ENCODE measurements at places on chromosomes 11 and 22.

DNA sequence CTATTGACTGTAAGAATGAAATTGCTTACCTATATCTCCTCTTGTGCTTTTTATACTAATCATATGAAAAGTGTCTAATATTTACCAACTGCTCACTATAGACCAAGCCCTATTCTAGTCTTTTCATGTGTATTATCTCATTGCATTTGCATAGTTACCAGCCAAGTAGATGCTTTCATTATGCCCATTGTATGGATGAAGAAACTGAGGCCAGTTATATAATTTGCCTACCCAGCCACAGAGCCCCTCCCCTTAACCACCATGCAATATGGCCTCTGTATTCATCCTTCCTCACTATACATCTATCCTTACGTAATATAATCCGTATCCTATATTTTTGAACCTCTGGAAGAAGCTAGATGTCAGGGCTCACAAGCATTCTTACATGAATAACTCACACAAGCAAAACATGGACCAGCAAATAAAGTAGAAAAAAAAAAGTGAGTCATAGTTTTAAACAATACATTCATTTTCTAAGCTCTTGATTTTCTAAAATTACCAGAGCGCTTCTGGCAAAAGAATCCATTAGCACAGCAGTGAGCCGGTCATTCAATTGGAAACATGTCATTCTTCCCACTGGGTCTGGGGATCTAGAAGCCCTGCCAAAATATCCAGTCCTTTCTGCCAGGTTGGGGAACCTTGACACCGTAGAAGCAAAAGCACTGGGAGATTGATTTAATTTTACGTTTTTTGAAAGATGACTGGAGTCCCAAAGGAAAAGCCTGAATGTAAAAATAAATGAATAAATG, 80.0 kb downstream of the C11orf91 start:
- no peak for DNase-seq

- DNase-seq, result no peak
Measured at GRCh38 chr22:49833340-49834007, 5.8 kb upstream of the BRD1 start.

DNA sequence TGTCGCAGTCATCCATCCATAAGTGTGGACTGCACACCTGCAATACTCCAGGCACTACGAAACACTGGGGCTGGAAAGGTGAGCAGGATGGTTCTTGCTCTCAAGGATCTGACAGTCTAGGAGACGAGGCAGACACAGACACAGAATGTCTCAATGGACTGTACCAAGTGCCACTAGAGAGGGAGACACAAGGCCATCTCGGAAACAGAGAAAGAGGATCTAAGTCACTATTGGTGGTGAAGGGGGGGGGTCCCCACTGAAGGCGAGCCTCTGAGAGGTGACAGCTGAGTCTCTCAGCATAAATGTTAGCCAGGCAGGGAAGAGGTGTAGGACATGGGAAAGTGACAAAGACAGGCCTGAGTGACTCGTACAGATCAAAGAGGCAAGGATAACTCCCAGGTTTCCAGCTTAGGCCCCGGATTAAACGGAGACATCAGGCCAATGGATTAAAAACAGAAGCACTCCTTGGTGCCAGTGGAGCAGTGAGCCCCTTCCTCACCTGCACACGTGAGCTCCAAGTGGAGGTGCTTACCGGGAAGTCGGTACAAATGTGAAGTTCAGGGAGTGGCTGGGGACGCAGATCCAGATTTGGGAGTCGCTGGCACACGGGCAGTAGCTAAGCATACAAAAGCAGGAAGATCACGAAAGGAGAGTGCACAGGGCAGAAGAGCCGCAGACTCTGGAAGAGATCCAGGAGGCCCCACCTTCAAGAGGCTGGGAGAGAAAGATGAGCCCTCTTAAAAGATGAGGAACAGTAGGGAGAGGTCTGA, 117.2 kb downstream of the MICAL3 start:
- no peak for DNase-seq

DNA sequence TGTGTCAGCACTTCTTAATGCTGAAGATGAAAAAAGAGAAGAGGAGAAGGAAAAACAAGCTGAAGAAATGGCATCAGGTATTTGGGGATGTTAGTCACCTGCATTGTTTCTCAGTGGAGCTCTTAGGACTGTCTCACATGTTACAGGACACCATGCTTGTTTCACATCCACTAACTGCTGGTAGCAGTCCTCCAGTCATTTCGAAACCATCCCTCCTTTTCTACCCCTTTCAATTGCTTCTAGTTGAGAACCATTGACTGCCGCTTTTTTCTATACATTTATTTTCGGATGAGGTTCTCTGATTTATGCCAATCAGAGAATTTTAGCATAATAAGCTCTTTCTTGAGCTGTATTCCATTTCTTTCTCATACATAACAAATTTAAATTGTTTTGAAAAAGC, 21.5 kb downstream of the BIRC2 start:
- no peak for DNase-seq

DNA sequence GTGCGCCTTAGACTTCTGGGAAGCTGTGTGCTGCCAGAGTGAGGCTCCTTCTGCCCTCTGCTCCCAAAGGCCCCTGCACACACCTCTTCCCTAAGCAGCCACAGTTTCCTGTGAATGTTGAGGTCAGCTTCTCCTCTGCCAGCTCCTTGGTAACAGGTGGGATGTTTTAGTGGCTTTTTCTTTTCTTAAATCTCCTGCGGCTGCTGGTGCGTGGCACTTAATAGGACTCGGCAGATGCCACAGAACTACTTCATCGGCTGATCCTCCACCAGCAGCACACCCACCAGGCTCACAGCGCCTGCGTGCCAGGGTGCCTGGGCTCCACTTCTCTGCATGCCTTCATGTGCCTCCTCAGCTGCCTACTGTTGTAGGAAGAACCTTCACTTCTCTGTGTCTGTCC, 87.8 kb downstream of the RCN1 start:
- DNase-seq, result no peak

DNA sequence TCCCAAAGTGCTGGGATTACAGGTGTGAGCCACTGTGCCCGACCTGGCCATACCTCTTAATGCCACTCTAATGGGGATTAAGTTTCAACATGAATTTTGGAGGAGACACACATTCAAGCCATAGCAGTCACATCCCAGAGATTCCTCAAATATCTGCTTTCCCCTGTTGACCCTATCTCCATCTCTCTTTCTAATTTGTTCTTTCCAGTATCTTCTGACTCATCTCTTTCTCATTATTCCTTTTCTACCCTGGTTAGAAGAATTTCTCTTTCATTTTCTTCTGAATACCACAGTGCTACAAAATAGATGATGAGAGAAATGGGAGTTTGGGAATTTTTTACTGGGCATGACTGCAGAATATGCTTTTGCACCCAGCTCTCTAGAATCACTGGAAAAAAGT, 5.1 kb downstream of the OR10V1 start:
- no peak for DNase-seq

DNA sequence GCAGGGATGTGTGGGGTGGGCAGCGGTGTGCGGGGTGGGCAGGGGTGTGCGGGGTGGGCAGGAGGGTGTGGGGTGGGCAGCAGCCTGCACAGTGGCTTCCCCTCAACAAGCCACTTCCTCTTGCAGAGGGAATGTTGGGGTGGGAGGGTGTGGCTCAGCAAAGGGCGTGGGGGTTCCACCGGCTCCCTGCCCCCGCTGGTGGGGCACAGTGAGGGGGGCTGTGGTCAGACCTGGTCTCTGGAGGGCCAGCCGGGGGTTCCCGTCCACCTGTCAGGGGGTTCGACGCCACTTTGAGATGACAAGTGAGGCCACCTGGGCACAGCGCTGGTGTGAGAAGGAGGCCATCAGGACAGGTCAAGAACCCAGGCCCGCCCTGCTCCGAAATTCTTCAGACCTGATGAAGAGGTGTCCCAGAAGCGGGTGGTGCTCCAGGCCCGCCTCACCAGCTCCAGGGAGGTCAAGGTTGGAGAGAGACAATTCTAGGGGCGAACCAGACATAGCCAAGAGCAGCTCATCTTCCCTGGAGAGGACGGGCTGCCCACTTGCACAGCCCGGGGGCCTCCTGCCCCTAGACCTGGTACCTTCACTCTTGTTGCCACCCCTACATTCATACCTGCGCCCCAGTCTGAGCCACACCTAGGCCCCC, 1.3 kb downstream of the C11orf21 start:
- no peak for DNase-seq

DNA sequence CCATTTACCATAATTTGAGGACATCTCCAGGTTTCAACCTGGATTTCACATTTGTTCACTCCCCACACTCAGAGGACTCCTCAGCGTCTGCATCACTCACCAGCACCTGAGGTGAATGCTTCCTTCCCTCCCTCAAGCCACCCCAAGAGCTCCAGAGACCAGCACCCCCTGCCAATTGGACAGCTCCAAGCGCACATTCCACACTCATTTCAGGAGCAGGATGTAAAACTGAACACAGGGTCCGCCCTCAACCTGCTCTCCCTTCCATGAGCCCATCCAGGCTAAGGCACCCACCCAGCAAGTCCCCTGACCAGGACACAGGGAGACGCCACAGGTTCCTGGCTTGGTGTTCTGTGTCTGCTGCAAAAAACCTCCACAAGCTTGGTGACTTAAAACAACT, 3.9 kb downstream of the SCGB1D1 start:
- peak; percentile 46 for DNase-seq

DNA sequence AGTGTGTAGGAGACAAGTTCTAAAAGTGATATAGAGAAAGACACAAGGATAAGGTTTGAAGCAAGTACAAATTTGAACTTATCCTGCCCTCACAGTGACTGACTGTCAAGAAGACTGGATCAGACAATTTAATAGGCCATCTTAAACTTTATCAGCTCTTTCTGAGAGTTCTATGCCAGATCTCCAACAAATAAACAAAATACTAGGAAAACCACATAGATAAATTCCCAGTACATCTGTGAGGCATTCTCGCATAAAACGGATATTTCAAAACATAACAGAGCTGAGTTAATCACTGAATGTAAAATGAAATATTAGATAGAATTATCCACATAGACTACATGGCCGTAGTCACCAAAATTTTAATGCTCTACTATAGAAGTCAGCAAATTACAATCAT, 120.9 kb upstream of the LUZP2 start:
- DNase-seq, result no peak

GRCh38 chr22:35719212-35719875, 1.7 kb downstream of the APOL5 start:
- DNase-seq, result no peak

DNA sequence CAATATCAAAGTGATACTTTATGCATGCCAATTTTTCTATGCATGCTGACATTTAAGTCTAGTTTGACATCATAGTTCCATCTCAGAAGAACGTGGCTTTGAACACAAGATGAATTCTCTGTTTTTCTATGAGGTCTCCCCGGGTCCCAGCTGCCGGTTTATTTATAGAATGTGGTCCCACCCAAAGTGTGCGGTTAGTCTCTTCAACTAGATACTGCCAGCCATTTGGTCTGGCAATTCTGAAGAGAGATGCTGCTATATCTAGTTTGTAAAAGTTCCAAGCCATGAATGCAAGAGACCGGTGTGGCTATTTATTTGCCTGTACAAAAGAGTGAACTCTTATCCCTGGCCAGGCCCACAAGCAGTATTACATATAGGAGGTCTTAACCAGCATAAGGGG, 9.2 kb downstream of the OR5A2 start:
- DNase-seq, result no peak

DNA sequence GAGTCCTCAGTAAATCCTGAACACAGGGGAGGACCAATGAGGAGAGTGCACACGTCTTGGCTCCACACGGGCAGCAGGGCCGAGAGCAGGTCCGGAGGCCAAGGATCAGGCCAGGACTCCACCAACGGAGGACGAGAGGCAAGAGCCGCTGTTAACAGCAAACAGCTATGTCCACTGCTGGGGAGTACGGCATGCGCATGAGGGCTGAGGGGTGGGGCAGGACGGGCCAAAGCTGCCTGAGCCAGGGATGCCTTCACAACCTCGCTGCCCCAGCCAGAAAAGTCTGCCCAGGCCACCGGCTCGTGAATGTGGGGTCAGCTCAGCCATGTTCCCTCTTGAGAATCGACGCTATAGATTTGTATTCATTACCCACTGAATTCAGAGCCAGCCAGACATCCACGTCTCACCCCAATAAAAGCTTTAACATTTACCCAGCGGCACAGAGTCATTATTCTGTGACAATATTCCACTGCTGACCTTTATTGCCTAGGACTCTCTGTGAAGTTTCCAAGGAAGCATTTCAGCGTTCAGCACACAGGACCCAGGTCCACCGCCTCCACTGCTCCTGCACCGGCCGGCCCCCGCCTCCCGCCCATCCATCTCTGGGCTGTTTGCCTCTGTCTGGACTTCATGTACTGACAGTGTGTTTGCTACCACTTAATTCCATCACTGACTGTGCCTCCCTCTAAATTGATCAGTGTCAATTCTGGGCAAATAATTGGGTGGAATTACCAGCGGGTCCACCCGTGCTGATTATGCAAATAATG, 384.9 kb downstream of the SHANK2 start:
- no peak for DNase-seq

DNA sequence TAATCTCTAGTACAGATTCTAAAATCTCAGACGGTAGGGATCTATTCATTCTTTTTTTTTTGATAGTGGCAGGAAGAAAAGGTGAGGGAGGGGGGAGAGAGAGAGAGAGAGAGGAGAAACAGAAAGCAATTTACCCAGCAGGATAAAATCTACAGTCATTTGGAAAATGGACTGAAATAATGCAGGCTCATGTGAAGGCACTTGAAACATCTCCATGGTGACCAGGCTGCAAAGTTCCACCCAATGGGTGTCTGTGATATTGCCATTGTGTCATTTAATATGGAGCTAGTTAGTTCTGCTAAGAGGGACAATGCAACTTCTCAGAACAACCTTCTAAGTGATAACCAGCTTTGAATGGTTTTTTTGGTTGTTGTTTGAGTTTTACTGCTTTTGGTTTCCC, 165.2 kb upstream of the RAG2 start:
- DNase-seq, result no peak

GRCh38 chr22:43882122-43882767, 9.6 kb downstream of the PNPLA5 start:
- DNase-seq, result no peak

- DNase-seq, result no peak
Measured at GRCh38 chr22:32815943-32816342, 14.4 kb downstream of the TIMP3 start.

GRCh38 chr11:73121692-73122091, 20.4 kb downstream of the FCHSD2 start:
- no peak for DNase-seq

- DNase-seq, result no peak
Measured at GRCh38 chr11:107606141-107606540, 15.2 kb downstream of the ELMOD1 start.

GRCh38 chr22:26956371-26956770, 299.0 kb downstream of the MIAT start:
- no peak for DNase-seq

GRCh38 chr11:133961890-133962289, 5.1 kb upstream of the IGSF9B start:
- no peak for DNase-seq

- DNase-seq, result no peak
Measured at GRCh38 chr22:42473484-42474193, 41.4 kb upstream of the NFAM1 start.

DNA sequence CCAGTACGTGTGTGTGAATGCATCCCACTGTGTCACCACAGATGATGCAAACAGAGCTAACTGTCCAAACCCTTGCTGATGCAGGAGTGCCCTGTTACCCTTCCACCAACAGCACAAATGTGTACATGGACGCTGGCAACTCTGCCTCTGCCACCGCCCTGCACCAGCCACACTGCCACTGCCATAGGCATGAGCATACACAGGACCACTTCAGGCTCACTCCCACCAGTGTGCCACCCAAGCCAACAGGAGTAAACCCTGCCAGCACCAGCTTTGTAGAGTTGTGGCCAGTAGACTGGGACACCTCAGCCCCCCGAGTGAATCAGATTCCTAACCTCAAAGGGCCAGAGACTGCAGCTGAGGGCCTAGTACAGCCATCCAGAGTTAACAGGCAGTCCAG, 34.0 kb downstream of the NOX4 start:
- no peak for DNase-seq

Data from NT2/D1 (cell line).